ENCODE measurements at places on chromosomes 7 and 10.

GRCh38 chr7:64632029-64632428 is 33.9 kb upstream of the ZNF107 start:
- DNase-seq: no peak

DNA sequence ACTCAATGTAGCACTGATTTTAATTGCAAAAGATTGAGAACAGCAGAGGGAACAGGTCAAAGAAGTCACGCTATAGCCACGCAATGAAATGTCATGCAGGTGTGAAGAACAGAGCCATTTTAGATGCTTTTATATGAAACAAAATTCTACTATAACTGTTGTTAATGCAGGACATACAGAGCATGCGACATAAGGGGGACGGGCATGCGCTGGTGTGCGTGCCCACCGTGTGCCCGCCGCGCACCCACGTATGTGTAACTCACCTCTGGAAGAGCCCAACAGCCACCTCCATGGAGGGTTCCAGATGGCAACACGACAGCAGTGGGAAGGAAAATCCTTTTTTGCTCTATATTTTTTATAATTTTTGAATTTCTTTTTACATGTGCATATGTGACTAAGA is 410.0 kb upstream of the RNF32 start:
- no peak for DNase-seq

DNA sequence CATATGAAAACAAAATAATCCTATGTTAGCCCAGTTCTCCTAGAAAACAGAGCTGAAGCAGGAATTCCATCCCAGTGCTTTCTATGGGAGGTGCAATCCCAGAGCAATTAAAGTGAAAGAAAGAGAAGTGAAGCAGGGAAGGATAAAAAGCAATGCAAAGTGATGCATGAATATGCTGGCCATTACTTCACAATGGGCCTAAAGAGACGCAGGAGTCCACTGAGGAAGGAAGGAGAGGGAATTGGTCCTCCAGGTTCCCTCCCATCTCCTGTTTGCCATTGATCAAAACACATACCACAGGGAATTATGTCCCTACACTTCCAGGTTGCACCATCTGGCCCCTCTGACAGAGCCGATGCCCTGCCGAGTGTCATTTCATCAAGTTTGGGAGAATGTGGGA is 392.2 kb upstream of the NFE2L3 start:
- DNase-seq: no peak

GRCh38 chr10:14608381-14609001 is 166.2 kb downstream of the FAM107B start:
- no peak for DNase-seq

GRCh38 chr7:151717415-151717814 is 159.5 kb downstream of the PRKAG2 start:
- DNase-seq: no peak

All from amniotic stem cell (primary cell).